ENCODE measurements at places on chromosomes 1 and 21.
A peak's percentile ranks its signal among the peaks of the same experiment; 100 is the strongest.

DNA sequence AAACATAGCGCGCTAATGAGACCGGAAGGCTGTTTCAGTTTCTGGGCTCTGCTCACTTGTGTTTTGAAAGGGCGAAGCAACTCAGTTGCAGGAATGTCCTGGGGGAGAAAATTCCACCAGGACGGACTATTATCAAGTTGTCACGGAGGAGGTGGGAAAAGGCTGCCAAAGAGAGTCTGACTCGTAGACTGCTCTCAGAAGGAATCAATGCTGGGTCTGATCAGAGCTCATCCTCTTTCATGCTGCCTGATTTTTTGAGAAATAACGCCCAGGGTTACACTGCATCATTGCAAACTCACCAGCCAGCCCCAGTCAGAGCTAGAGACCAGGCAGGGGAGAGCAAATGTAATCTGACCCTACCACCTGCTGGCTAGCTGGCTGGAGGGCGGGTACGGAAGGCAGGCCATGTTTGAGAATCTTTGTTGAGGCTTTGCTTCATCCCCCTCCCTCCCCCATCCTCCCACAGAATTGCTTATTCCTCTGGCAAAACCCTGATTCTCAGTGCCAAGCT is 36.4 kb upstream of the BCL9 start:
- no peak for DNase-seq

DNA sequence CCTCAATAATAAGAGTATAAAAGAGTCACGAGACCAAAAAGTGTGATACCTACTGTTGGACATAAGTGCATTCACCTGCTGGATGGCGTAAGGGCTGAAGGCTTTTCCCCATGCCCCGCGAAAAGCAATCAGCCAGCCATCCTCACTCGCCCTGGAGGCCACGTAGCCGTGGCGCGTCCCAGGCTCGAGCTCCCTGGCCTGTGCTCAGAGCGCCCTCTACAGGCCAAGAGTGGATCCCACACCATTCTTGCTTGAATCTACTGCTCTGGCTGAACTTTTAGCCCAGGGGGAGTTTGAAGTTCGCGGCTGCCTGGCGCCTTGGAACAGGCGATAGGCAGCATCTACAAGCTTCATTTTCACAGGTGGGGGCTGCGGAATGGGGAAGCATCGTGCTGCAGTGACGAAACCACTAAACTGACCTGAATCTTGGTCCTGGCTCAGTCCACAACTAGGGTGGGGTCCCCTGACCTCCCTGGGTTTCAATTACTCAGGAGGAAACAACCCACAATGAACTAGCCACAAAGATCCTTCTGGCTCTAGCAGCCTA is 70.3 kb upstream of the SERBP1 start:
- DNase-seq = peak; percentile 18

DNA sequence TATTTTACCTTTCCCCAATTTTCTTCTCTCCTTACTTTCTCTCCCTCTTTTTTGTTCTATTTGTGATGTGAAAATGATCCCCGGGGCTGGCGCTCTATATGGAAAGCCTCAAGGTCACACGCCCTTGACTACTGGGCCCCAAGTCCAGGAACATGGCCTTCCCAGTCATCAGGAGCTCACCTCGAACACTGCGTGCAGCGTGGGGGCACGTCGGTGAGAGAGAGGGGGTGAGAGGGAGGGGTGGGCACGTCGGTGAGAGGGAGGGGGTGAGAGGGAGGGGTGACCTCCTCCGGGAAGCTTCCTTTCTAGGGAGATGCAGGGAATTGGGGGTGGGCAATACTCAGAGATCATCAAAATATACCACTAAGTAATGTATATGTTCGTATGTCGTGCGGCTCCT is 94.6 kb upstream of the TMPRSS2 start:
- DNase-seq = no peak

DNA sequence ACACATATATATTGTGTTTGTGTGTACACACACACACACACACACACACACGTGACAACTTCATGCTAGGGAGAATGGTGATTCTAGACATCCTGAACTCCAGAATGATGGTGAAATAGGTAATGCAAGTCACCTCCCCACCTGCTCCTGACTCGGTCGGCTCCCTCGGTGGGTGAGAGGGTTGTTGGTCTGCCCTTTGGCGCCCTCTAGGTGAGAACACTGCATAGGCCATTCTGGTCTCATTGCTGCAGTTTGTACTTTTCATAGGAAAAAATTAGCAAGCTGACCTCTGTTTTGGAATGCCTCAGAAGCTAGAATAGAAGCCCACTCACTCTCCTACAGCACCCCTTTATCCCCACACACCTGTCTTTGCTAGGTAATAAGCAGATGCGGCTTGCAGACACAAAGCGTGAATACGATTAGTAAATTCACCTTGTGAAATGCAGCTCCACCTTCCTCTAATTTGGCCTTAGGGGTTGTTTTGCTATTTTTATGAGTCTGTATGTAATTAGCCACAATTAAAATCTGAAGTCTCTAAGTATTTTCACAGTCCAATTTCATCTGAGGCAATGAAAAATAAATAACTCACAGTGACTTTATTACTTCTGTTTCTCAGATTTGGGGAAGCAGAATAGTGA is 130.0 kb upstream of the KCNJ15 start:
- DNase-seq = peak; percentile 10

DNA sequence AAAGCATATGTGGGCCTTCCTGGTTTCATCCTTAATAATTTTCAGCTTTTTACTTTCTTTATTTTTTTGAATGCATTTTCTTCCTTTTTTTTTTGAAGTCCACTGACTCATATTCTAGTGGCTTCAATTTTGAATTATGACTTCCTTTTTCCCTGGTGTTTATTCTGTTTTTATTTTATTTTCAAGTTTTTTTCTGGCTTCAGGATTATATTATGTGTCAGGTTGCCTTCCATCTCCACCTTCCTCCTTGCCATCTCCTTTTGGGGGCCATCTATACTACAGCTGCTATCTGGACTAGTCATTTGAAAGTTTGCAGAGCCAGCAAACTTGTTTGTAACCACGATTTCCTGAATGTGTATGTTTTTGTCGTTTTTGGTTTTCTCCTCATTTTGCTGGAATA is 117.6 kb downstream of the LEPR start:
- no peak for DNase-seq
